ENCODE measurements at places on chromosomes 1 and 21.

DNA sequence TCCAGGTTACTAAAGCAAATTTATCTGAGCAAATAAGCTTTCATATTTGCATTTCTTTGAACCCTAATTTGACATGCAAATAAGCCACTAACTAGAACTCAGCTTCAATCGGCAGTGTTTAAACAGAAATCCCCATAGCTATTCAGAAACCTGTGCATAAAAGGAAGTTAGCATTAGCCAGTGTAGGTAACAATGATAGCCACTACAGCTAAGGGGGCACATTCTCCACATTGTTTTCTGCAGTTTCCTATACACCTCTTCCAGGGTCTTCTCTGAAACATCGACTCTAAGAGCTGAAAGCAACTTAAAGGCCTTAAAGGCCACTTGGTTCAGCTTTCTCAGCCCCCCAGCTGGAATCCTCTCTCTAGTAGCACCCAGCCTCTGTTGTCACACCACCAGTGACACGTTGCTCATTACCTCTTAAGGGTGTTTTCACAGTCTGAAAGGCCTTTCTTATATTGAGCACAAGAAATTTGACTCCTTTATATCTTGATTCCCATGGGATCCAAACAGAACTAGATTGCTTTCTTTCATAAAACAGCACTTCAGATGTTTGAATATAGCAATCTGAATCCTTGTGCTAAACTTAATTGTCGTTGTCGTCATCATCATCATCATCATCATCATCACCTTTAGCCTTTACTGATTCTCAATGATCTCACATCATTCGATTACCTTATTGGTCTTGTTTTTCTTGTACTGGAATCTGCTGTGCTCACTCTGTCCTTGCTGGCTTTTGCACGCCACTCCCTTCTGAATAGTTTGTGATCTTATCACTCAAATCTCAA, 93.9 kb upstream of the DAB1 start:
- no peak for DNase-seq

DNA sequence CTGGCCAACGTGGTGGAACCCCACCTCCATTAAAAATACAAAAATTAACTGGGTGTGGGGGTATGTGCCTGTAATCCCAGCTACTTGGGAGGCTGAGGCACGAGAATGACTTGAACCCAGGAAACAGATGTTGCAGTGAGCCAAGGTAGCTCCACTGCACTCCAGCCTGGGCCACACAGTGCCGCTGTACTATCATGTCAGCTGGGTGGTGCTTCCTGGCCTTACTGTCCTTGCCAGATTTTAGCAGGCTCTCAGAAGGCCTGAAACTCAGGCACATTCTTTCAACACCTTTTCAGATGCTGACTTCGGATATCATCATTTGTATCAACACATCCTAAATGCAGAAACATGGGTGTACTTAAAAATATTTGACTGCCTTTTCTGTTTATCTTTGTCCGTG, 31.6 kb upstream of the NBL1 start:
- DNase-seq, result no peak

DNA sequence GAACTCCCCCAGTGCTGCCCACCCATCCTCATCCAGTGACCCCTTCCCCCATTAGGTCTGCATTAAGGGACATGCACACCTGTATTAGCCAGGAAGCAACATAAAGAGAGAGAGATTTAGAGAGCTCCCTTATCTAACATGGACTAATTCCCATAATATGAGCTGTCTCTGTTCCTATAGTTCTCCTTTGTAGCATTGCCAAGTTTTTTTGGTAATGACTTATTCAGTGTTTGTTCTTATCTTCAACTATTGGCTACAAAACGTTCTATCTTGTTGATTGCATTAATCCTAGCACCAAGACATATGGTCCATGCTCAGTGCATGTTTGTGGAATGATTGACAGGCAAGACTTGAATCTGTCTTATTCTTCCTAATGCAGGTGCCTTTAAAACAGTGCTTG, 264.0 kb downstream of the ADGRL2 start:
- no peak for DNase-seq

DNA sequence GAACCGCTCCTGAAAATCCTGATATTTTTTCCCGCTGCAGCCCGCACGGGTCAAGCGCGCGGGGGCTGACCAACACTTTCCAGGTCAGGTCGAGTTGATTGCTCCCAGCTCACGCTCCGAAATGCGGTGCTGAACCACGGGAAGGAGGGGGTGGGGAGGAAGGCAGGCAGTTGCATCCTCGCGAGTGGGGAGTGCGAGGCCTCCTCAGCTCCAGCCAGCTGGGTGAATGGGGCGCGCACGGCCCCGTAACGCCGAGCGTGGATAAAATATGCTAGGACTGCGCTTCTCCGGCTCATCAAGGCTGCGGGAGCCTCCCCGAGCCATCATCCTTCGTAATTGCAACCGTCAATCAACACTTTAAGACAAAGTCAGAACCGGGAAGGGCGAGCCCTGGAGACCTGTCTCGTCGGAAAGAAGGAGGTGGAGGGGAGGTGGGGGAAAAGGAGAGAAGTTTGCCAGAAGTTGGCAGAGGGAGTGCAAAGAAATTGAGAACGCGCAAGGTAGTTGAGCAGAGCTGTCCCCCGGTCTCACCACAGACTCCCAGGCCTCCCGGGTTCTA, 8.0 kb downstream of the NR5A2 start:
- DNase-seq, result no peak

DNA sequence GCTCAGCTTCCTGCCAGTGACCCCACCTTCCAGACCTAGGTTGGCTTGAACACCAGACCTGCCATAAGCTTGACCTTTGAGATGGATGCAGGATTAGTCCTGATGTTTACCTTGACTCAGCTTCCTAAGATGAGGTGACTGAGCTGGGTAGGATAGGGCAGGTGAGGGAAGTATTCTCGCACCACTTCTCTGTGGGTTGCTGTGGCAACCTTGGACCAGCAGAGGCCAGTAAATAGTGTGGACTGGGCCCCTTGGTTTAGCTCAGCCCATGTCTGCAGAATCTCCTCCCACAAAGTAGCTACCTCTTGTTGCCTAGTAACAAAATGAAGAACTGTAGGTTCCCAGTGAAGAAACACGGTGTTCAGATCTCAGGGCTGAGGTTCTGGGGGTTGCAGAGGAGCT, 8.4 kb downstream of the RPS6KA1 start:
- no peak for DNase-seq

DNA sequence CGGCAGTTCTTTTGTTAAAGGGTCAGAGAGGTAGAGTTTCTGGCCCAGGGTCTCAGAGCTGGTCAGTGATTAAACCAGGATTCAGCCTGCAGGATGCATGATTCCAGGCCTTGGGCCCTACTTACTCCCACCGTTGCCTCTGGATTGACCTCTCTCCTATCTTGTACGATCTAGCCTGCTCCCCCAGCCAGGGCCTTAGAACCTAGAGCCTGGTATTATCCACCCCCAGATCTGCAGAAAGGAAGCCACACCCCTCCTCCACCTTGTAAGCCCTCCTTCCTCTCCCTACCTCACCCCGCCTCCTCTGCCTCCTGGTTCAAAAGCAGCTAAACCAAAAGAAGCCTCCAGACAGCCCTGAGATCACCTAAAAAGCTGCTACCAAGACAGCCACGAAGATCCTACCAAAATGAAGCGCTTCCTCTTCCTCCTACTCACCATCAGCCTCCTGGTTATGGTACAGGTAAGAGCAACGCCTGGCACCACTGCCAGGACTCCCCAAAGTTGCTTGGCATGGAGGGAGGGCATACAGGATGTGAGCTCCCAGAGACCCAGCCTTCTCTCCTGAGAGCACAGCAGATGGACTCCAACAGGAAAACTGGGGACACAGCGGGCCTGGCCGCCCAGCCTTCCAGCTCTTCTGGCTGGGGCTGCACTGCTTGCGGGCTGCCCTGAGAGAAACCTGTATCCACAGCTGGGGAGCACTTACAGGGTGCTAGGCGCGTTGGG, at the start of gene CD52:
TSS of gene CD52 (plus strand) at position 347 of the 726 bp plus-strand sequence. CDS start at position 407, 60 bp downstream.
- peak; percentile 48 for DNase-seq

DNA sequence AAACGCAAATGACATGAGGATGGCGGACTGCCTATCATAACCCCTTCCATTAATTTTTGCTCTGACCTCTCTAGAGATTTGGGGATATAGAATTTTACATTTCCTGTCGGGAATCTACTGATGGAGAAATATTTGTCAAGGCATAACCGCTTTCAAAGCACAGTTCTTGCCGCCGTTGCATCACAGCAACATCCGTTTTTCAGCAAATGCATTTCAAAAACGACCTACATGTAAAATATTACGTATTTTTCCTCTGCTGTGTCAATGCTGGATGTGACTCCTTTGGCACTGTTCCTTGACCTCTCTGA, 4.9 kb downstream of the MIER1 start:
- DNase-seq, result no peak

GRCh38 chr1:118987468-118988185, 516 bp downstream of the TBX15 start:
- no peak for DNase-seq

DNA sequence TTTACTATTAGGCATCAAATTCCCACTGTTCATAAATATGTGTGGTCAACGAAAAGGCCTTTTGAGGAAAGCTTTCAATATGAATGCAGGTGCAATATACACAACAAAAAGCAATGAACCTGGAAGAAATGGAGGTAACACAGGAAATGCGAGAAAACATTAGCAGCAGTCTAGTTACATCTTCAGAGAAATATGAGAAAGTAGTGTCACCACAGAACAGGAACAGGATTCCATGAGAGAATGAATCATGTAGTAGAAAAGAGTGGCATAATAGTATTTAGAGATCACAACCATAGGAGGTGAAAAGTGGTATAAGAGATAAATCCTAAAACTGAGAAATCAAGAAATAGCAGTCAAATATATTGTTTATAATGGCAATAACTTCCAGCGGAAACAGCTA, 103.7 kb downstream of the AK5 start:
- no peak for DNase-seq

GRCh38 chr1:21264898-21265297, 25.4 kb downstream of the ECE1 start:
- DNase-seq, result no peak

GRCh38 chr1:246907472-246907871, 24.3 kb downstream of the AHCTF1 start:
- no peak for DNase-seq

DNA sequence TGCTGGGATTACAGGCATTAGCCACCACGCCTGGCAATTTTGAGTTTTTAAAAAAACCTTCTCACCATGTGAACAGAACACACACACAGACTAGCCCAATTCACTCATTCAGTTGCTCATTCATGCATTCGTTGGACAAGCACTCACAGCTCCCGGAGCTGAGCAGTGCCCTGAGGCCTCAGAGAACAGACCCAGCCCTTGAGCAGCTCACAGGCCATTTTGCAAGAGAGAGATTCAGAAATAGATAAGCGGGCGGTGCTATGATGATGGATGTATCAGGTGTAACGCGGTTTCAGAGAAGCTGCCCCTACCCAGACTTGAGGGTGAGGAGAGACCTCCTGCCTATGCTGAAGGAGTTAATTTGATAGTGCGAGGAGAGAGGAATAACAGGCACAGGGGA, 18.6 kb downstream of the PTAFR start:
- DNase-seq, result no peak

DNA sequence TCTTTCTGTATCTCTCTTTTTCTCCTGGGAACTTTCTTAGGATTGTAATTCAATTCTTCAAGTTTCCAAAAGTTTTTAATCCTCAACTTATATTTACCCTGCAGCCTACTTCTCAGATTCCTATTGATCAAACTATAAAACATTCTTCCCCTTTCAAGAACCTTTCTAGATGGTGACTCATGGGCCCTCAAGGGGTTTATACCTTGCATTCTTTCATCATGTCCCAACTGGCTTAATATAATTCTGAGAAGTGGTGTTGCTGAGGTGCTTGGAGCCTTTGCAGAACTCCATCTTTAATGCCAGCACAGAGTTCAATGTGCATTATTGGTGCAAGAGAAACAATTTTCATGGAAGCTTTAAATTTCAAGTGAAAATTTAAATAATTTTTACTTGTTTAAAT, 273.4 kb downstream of the VAV3 start:
- no peak for DNase-seq

DNA sequence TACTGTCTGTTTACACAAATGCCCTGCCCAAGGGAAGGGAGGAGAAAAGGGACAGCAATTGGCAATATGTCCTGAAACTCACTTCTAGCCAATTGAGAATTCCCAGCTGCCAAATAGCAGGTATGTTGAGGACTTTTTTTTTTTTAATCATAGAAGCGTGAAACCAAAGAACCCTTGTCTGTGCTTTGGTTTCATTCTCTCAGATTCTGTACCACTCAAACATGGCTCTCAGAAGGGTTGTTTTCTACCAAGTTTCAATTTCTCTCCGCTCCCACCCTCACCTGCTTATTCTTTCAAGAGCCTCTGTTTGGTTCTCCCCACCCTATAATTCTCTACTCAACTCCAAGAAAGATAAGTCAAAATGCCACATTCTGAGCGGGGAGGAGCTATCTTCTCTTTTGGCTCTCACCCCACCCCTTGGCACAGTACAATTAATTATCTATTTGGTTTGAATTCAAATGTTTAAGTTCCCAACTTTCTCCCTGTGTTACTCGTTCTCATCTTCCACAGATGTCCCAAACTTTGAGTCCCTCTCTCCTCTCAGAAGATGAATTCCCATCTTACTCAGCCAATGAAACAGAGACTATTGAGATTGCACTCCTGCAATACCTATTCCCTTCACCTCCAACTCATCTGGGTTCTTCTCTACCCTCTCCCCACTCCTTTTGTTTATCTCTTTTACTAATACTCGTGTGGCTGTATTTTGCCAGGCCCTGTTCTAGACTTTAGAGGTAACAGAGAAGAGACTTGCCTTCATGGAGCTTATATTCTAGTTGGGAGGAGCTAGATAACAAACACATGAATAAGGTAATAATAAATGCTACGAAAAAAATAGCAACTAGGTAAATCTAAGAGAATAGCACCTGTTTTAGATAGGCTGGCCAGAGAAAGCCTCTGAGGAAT, 3.9 kb upstream of the TP53BP2 start:
- no peak for DNase-seq

DNA sequence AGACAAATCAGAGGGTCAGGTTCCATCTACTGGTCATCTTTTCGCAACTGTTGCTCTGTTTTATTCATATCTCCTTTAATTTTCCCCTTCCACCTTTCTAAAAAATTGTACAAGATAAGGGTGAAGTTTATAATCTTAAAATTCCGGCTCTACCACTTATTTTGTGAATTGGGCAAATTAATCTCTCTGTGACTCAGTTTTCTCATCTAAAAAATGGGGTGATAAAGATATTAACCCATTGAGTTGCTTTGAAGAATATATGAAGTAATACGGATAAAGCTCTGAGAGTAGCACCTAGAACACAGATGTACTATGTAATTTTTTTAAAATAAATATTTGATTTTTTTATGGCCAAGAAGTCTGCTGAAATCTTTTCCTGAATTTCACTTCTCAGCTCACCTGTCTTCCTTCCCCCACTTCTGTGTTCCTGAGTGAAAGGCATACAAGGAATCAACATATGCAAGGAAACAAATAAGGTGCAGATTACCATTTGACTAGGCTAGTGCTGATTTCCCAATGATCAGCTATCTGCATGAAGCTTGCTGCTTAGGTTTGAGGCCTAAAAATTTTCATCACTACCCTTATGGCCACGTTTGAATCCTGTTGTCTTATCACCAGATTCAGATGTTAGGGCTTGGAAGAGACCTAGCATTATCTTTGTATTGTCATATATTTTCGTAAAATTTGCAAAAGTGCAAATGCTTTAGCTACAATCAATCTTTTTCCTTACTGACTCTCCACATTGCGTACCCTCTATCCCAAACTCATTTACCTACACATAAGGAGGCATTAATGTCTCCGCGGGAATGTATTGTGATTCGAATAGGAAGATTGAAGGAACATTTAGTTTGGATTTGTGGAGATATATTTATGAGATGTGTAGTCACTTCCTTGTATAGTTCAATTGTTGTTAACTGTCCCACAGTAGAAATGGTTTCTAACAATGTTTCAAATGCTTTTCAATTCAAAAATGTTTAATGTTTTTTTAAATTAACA, 718.3 kb upstream of the PTBP2 start:
- no peak for DNase-seq

- no peak for DNase-seq
These were observed 836 bp upstream of the PRCC start for GRCh38 chr1:156766298-156767100.

Data from activated T-cell treated with anti-CD3 and anti-CD28 coated beads for 24 hours (primary cell).